NCI-H1048 (cell line): ENCODE measurements at places on chromosomes 16 and 17.

GRCh38 chr17:70171159-70171558 is 1.8 kb downstream of the KCNJ2 start:
- no peak for DNase-seq

DNA sequence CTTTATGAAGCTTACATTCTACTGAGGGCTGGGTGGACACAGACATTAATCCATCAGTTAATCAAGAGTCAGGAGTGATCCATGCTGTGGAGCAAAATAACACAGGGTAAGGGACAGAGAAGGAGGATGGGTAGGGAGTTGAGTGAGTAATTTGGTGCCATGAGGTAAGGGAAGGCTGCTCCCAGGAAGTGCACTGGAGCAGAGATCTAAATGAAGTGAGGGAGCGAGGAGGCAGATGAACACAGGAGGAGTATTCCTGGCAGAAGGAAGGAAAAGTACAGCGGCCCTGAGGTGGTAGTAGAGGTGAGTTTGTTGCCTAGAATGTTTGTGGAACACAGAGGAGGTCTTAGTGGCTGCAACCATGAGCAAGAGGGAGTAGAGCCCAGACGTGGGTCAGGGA is 34.8 kb downstream of the ASIC2 start:
- DNase-seq, result no peak

DNA sequence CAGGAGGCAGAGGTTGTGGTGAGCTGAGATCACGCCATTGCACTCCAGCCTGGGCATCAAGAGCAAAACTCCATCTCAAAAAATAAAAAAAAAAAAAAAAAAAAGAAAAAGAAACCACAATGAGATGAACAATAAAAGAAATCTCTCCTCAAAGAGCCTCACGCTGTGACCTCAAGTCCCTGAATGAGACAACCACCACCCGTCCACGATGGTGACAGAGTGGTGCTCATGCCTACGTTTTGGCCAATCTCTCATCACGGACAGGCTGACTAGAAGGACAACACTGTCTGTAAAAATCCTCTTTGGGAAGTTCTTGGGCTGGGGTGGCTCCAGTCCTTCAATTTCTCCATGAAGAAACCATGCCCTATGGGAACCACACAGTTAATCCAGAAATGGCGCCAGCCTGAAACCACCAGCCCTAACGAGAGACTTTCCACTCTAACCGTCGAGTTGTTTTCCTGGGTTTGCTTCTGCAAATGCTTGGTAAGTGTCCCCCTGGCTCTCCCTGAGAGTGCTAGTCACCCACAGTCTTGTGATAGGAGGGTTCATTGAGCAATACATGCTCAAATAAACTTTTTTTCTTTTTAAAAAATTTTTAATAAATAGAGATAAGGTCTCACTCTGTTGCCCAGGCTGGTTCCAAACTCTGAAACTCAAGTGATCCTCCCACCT is 15.0 kb upstream of the PRSS27 start:
- DNase-seq, result no peak

GRCh38 chr17:36627101-36627500 is 25.7 kb downstream of the MRM1 start:
- DNase-seq, result no peak

DNA sequence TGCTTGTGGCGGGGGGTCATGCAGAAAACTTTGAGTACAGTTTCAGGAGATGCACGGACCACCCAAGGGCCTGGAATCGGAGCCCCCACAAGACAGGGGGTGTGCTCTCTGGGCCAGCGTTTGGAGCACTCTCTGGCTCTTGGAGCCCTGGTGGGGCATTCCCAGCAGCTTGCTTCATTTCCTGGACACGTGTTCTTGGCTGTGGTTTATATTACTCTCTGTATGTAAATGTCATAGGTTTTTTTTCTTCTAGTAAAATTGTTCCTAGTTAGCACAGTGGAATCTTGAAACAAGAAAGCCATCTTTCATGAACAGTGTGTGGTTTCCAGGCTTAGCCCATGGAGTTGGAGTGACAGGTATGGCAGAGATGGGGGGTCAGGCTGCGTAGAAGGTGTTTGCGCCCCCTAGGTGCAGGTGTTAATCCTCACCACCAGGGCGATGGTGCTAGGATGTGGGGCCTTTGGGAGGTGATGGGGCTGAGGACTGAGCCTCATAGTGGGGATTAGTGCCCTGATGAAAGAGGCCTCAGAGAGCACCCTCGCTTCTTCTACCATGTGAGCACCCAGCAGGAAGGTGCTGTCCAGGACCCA is 79.8 kb downstream of the JPH3 start:
- DNase-seq, result no peak

GRCh38 chr17:66812571-66812970 is 22.3 kb upstream of the CACNG5 start:
- no peak for DNase-seq

- no peak for DNase-seq
Measured at GRCh38 chr17:50262001-50262794, 12.1 kb upstream of the TMEM92 start.

DNA sequence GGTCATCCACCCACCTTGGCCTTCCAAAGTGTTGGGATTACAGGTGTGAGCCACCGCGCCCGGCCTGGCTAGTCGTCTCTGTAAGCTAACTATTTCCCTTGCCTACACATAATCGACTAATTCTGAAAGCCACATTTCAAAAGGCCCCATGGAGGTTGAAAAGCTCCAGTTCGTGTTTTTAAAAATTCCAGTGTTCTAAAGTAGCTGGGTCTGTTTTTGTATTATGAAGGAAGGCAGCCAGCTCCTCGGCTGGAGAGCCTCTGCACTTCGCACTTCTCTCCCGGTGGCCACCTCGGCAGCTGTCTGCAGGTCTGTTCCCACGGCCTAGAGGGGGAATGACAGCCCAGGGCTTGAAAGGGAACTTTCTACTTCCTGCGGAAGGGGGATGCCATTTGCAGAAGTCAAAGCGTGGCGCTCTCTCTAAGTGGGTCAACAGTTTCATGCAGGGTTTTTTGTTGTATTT is 16.9 kb downstream of the HASPIN start:
- DNase-seq, result no peak

DNA sequence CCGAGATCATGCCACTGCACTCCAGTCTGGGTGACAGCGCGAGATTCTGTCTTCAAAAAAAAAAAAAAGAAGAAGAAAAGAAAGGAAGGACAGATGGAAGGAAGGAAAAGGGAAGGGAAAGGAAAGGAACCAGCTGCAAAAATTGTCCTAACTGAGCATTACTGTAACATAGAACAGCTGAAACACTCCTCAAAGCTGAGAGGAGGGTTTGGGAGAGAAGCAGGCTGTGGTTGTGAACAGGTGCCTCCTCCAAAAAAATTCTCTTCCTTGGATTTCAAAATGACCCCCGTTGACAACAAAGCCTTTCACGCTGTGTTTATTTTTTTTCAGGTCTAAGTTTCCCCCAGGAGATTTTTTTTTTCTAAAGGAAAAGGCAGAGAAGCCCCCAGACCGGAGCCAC is 541.4 kb downstream of the WWOX start:
- DNase-seq, result no peak

- no peak for DNase-seq
Measured at GRCh38 chr17:48451489-48451888, 21.5 kb upstream of the SKAP1 start.

GRCh38 chr16:49625311-49626065 is 230.4 kb downstream of the ZNF423 start:
- DNase-seq, result no peak

- DNase-seq, result no peak
Measured at GRCh38 chr16:88536971-88537751, 33.0 kb upstream of the ZC3H18 start.

DNA sequence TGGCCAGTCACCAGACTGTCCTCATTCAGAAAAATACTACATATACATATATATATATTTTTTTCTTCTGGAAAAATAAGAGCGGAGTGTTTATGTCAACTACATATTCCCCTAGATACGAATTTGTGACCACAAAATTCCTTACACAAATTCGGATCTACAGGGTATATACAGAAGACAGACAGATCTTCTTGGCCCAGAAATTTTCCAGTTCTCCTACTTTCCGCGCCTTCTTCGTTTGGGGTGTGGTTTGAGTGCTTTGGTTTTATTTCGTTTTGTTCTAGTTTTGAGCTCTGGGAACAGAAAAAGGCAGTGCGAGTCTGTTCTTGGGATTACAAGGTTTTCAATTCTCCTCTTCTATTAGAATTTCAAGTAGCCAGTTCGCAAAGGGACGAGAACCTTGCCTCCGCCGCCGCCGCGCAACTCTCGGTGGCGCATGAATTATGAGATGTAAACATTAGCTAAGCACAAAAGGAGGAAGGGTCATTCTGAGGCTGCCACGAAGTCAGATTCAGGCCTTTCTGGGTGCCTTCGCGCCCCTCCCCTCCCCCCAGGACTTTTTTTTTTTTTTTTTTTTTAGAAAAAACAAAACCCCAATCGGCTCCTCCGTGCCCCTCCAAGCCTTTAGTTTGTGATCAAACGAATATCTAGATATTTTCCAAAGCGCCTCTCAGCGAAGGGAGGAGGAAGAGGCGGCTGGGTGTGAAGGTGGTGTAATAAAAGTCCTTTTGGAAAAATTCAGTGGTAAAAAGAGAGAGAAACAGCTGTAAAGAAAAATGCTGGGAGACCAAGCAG is 1.8 kb upstream of the HOXB4 start:
- no peak for DNase-seq

GRCh38 chr17:4527566-4528125 is 27.5 kb downstream of the MYBBP1A start:
- no peak for DNase-seq

GRCh38 chr17:81659038-81659437 is 2.7 kb upstream of the PDE6G start:
- no peak for DNase-seq
